ENCODE measurements at places on chromosomes 16 and 17.

DNA sequence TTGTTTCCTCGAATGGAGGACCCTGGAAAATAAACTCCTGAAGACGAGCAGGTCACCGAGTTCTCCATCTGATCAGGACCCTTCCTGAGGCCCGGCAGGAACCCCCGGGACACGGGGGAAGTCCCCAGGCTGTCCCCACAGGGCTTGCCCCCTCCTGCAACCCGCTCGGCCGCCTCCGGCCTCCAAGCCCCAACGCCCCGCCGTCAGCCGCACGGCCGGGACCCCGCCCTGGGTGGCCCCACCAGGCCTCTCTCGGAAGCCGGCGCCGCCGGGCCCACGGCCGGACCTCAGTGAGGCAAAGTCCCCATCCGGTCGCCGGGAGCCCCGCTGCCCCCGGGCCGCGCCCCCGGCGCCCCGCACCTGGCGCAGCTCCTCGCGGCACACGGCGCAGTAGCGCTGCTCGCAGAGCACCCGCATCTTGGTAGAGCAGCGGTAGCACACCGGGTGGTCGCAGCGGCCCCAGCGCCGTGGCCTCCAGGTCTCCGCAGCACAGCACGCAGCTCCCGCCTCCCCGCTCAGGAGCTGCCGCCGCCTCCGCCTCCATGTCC is 383 bp downstream of the ZNF598 start:
- peaks cover 47% of the 10 kb centered on the region for H3K4me1 ChIP-seq
- H3K27ac ChIP-seq, result peak overlapping the region; percentile 65

DNA sequence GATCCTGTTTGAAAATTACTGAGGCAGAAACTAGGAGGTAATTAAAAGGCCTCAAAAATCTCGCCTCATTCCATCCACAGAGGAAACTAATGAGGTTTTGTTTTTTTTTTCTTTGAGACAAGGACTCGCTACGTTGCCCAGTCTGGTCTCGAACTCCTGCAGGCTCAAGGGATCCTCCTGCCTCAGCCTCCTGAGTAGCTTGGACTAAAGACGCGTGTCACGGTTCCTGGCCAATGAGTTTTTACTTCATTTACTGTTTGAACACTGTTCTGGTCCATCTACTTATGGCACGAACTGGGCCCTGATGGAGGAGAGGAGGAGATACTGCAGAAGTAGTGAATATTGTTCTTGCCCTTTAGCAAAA is 600 bp upstream of the BLTP2 start:
- H3K36me3 ChIP-seq, result peaks cover 20% of the 10 kb centered on the region
- peaks cover 40% of the 10 kb centered on the region for H3K4me1 ChIP-seq
- H3K4me3 ChIP-seq, result peak overlapping the region; percentile 96
- peak overlapping the region; percentile 84 for H3K27ac ChIP-seq
- no peaks in the 10 kb centered on the region for H3K27me3 ChIP-seq
- no peak for DNase-seq

DNA sequence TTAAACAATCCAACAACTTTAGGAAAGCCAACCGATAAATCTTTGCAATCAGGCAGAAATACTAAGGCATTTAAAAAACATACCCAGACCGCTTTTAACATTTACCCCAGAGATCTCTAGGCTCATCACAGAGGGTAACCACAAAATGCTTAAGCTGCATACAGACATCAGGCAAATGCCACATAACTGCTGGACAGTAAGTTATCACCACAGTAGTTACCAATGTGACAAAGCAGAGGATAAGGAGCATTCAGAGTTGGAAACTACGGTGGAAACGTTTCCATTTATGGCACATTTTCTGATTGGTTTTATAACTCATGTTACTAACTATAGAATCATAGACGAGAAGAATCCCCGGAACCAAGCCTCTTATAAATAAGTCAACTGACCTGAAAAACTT is 77.5 kb downstream of the KANSL1 start:
- no peaks in the 10 kb centered on the region for H3K36me3 ChIP-seq
- H3K4me3 ChIP-seq, result peak overlapping the region; percentile 48
- H3K27me3 ChIP-seq, result no peaks in the 10 kb centered on the region
- H3K27ac ChIP-seq, result no peak overlapping the region
- DNase-seq, result no peak
- peaks cover 27% of the 10 kb centered on the region for H3K4me1 ChIP-seq

GRCh38 chr17:56593086-56593645 is 333 bp upstream of the NOG start:
- no peaks in the 10 kb centered on the region for H3K36me3 ChIP-seq
- DNase-seq, result no peak
- H3K4me3 ChIP-seq, result peak overlapping the region; percentile 82
- no peaks in the 10 kb centered on the region for H3K27me3 ChIP-seq
- H3K27ac ChIP-seq, result no peak overlapping the region

DNA sequence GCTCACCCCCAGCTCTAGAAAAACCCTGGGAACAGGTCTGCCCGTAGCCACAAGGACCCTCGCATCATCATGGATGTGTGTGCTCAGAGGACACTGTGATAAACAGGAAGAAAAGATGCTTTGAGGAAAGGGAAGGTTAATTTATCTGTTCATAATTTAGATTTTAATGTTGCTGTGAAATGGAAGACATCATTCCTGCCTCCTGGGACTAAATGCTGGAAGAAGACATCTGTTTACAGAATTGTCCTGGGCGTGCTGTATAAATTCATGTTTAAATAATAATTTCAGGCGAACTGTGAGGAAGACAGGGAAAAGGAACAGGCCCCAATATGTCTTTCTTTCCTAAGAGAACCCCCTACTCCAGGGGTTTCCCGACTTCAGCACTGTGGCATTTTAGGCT is 112.6 kb downstream of the SHISA6 start:
- no peak overlapping the region for H3K27ac ChIP-seq
- no peak overlapping the region for H3K4me3 ChIP-seq
- no peaks in the 10 kb centered on the region for H3K27me3 ChIP-seq
- DNase-seq, result no peak
- H3K4me1 ChIP-seq, result no peaks in the 10 kb centered on the region
- no peaks in the 10 kb centered on the region for H3K36me3 ChIP-seq

DNA sequence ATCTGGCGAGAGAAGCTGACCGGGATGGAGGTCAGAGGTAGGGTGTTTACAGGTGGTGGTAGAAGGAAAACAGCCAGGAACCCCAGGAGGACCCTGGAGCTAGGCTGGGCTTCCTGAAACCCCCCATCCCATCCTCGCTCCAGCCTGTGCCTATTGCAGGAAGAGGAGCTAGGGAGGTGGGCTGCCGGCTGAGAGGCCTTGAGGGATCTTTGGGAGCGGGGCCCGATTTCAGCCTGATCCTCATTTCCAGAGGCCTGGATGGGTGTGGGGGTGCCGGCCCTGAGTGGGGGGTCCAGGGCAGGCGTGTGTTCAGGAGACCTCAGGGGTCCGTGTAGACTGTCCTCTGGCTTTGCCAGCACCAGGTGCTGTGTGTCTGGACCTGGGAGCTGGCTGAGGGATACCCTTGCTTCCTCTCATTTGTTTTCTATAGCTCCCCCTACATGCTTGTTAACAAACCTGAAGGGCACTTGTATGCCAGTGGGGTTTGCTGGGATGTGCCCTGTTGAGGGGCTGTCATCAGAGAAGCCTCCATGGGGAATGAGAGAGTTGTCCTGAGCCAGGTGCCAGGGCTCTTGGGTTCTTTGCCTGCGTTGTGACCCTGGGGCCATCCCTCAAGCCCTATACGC is 18.9 kb upstream of the RAP1GAP2 start:
- no peak for DNase-seq
- no peak overlapping the region for H3K4me3 ChIP-seq
- no peak overlapping the region for H3K27ac ChIP-seq
- H3K4me1 ChIP-seq, result no peaks in the 10 kb centered on the region
- H3K27me3 ChIP-seq, result no peaks in the 10 kb centered on the region

DNA sequence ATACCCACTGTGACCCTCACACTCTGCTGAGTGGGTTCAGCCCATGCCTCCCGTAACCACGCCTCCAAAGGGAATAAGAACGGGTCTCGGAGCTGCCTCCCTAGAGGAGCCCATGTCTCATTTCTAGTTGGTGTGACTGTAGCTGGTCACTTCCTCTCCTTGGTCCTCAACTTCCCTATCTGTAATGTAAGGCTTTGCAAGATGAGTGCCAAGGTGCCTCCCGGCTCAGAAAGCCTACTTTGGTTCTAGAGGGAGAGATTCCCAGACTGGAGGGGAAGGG is 20.8 kb downstream of the C16orf74 start:
- H3K36me3 ChIP-seq, result no peaks in the 10 kb centered on the region
- DNase-seq, result no peak
- H3K27ac ChIP-seq, result no peak overlapping the region
- H3K4me3 ChIP-seq, result no peak overlapping the region
- no peaks in the 10 kb centered on the region for H3K4me1 ChIP-seq
- no peaks in the 10 kb centered on the region for H3K27me3 ChIP-seq

GRCh38 chr17:50035421-50035879 is 20.5 kb upstream of the ITGA3 start:
- no peaks in the 10 kb centered on the region for H3K36me3 ChIP-seq
- peaks cover 50% of the 10 kb centered on the region for H3K4me1 ChIP-seq
- no peaks in the 10 kb centered on the region for H3K27me3 ChIP-seq
- no peak overlapping the region for H3K4me3 ChIP-seq

All from thoracic aorta (tissue), 2 donors.